SJCRH30 (cell line): ENCODE measurements at places on chromosomes 2 and 18. TPM values are rescaled to one million over a fixed set of nuclear protein-coding genes. Genes with fewer than 3 reads are reported as not detected.

Gene ASXL3
- 0.03 TPM in 1 of 2 replicates, not detected in the other for total RNA-seq

Gene ALLC
- total RNA-seq: not detected in 2 replicates

Gene C2orf72
- not detected in 2 replicates for total RNA-seq

Gene RASGRP3
- 2.0 and 2.8 TPM in 2 replicates for total RNA-seq

Gene ID2
- 15.8 and 17.6 TPM in 2 replicates for total RNA-seq

Gene CRACDL
- total RNA-seq: not detected in 2 replicates

Gene SPTBN1
- 258 and 260 TPM in 2 replicates for total RNA-seq

Gene CCDC121
- 6.6 and 8.4 TPM in 2 replicates for total RNA-seq

Gene ANKAR
- total RNA-seq: 9.5 and 13.5 TPM in 2 replicates

- H3K4me3 ChIP-seq: no peak overlapping the region
- H3K27me3 ChIP-seq: no peaks in the 10 kb centered on the region
- peaks cover 38% of the 10 kb centered on the region for H3K36me3 ChIP-seq
- no peaks in the 10 kb centered on the region for H3K4me1 ChIP-seq
- no peak for DNase-seq
Observed at GRCh38 chr2:26238311-26238958, 6.0 kb downstream of the HADHA start.

DNA sequence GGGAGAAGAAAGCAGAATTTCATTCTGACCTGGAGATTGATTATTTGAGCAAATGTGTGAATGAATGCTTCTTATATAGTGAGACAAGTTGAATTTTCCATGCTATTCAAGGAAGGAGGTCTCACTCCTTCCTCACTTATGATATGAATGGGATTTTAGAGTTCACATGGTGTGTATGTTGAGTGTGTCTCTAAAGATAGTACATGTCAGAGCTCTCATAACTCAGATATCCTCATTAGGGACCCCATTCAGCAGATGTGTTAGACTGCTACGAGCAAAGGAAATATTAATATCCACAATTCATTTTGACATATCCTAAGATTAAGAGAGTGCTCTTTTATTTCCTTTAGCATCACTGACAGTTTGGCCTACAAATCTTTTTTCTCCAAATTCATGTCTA is 368.5 kb downstream of the ARHGAP15 start:
- no peaks in the 10 kb centered on the region for H3K36me3 ChIP-seq
- no peak for DNase-seq
- no peak overlapping the region for H3K27ac ChIP-seq
- H3K4me1 ChIP-seq: peaks cover 5% of the 10 kb centered on the region
- H3K27me3 ChIP-seq: no peaks in the 10 kb centered on the region

DNA sequence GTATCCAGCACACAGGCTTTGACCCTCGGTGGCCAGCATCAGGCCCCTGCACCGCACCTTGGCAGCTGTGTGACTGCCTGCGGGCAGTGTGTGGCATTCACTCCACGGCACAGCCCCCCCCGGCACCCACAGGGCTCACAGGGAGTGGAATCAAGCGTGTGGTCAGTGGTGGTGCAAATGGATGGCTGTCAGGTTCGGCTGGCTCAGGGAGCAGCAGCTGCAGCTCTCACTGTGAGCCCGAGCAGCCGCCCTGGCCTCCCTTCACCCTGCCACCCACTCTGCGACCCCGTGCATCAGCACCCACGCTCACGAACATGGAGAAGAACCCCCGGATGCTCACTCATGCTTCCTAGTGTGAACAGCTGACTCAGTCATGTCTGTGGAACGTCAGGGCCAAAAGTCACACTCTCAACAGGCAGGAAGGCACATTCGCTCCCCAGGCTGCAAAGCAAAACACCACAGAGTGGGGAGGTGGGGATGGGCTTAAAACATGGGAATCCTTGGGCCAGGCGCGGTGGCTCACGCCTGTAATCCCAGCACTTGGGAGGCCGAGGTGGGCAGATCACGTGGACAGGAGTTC is 41.5 kb upstream of the GPC1 start:
- peaks cover 6% of the 10 kb centered on the region; the same call in 1 of the 2 replicates for H3K27me3 ChIP-seq
- no peak for DNase-seq
- H3K4me1 ChIP-seq: peaks cover 13% of the 10 kb centered on the region; the same call in 1 of the 2 replicates
- no peak overlapping the region for H3K4me3 ChIP-seq
- no peak overlapping the region for H3K27ac ChIP-seq

DNA sequence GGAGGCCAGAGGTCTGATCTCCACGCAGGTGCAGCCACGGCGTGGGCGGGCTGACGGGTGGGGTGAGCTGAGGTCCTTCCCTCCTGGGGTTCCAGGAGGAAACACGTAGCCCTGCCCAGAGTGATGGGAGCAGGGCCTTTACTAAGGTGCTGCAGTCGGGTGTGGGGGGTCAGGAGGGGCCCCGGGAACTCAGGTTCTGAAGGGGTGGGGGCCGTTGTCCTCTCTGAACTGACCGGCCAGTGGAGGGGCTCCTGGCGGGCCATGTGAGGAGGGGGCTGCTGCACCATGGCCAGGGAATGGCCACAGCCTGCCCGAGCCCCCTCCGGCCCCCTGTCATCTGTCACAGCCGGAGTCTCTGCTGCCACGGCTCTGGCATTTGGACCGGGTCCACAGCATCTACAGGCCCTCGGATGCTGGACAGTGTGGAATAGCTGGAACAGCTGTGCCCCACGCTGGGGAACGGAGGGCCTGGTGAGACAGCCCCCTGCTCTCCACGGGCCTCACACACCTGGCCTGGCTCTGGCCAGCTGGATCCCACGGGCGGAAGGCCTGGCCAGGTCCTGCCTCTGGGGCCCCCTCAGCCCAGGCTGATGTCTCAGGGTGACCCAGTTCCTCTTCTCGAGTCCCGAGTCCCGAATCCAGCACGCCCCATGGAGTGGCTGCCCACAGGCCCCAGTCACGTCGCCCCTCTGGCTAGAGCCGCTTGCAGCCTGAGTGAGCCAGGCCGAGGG is 145.6 kb upstream of the GPC1 start:
- H3K36me3 ChIP-seq: no peaks in the 10 kb centered on the region
- no peak overlapping the region for H3K4me3 ChIP-seq
- no peak for DNase-seq
- H3K4me1 ChIP-seq: peaks cover 20% of the 10 kb centered on the region
- peaks cover 5% of the 10 kb centered on the region; the same call in 1 of the 2 replicates for H3K27me3 ChIP-seq

- H3K4me1 ChIP-seq: no peaks in the 10 kb centered on the region
- H3K4me3 ChIP-seq: no peak overlapping the region
- H3K36me3 ChIP-seq: no peaks in the 10 kb centered on the region
- H3K27me3 ChIP-seq: no peaks in the 10 kb centered on the region
Observed at GRCh38 chr2:19111354-19111753, 247.1 kb downstream of the OSR1 start.

DNA sequence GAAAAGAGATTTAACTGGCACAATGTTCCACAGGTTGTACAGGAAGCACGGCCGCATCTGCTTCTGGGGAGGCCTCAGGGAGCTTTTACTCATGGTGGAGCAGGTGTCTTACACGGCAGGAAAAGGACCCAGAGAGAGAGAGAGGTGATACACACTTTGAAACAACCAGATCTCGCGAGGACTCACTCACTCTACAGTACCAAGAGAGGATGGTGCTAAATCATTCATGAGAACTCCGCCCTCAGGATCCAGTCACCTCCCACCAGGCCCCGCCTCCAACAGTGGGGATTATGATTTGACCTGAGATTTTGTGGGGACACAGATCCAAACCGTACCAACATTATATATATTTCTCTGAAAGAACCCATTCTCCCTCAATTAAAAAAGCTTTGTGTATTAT is 79.7 kb upstream of the DOCK10 start:
- H3K4me3 ChIP-seq: no peak overlapping the region
- H3K27ac ChIP-seq: no peak overlapping the region
- H3K4me1 ChIP-seq: peaks cover 28% of the 10 kb centered on the region
- no peaks in the 10 kb centered on the region for H3K27me3 ChIP-seq

DNA sequence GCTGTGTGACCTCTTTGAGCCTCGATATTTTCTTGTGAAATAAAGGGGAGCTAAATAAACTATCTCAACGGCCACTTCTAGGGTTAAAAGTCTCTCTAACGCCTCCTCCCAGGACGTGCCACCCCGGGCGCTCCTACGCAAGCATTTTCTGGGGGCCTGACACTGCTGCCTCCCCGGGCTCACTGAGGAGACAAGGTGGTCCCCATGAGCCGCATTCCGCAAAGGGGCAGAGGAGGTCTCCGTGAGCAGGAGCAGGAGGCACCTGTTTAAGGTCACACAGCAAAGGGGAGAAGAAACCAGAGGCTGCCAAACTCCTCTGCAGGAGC is 913 bp upstream of the WNT10A start:
- no peak for DNase-seq
- no peak overlapping the region; the same call in 1 of the 2 replicates for H3K4me3 ChIP-seq
- 0 out of 2 replicates have a peak, but pooled peaks cover 4% of the 10 kb centered on the region for H3K27me3 ChIP-seq
- H3K36me3 ChIP-seq: no peaks in the 10 kb centered on the region

- no peak overlapping the region for H3K27ac ChIP-seq
- no peak for DNase-seq
- no peaks in the 10 kb centered on the region for H3K27me3 ChIP-seq
Observed at GRCh38 chr2:235856151-235856854, 311.9 kb downstream of the GBX2 start.

DNA sequence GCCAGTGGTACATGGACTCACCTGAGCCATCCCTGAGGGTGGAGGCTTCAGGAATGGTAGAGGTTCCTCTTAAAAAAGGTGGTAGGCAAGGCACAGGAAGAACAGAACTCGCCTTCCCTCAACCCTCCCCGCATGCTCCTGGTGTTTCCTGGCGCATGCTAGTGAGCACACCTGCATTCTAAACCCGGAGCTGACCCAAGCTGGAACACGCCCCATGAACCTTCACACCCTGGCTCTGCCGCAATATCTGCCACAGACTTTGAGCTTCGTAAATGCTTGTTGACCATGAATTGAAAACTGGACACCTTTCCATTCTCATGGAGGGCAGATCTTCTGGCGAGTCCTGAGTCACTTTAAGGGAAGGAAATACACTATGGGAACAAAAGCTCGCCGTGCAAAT is 601.3 kb upstream of the RAB6C start:
- no peak overlapping the region for H3K27ac ChIP-seq
- H3K4me1 ChIP-seq: no peaks in the 10 kb centered on the region
- no peaks in the 10 kb centered on the region for H3K27me3 ChIP-seq
- no peak for DNase-seq
- H3K36me3 ChIP-seq: no peaks in the 10 kb centered on the region
- H3K4me3 ChIP-seq: no peak overlapping the region
